ENCODE measurements at places on chromosomes 7 and 10. TPM values are rescaled to one million over a fixed set of nuclear protein-coding genes. Genes with fewer than 3 reads are reported as not detected.

The C10orf143 gene
- total RNA-seq: 0.39 TPM

The NRG3 gene
- total RNA-seq: not detected

The SLC13A1 gene
- total RNA-seq: not detected

The GBX1 gene
- not detected for total RNA-seq

The PAX2 gene
- total RNA-seq: not detected

The TRIL gene
- total RNA-seq: 11.4 TPM

Data from epithelial cell of alveolus of lung (primary cell).